T-helper 17 cell (primary cell): ENCODE measurements at places on chromosomes 11 and 22. TPM values are rescaled to one million over a fixed set of nuclear protein-coding genes. Genes with fewer than 3 reads are reported as not detected.

MUC2 gene
- total RNA-seq = not detected

SLC15A3 gene
- 11.2 TPM for total RNA-seq

ADAMTS15 gene
- not detected for total RNA-seq

UPK2 gene
- not detected for total RNA-seq

ADM gene
- 2.0 TPM for total RNA-seq

RBMXL2 gene
- not detected for total RNA-seq

ANO9 gene
- 165 TPM for total RNA-seq

PLEKHB1 gene
- 26.5 TPM for total RNA-seq

DNA sequence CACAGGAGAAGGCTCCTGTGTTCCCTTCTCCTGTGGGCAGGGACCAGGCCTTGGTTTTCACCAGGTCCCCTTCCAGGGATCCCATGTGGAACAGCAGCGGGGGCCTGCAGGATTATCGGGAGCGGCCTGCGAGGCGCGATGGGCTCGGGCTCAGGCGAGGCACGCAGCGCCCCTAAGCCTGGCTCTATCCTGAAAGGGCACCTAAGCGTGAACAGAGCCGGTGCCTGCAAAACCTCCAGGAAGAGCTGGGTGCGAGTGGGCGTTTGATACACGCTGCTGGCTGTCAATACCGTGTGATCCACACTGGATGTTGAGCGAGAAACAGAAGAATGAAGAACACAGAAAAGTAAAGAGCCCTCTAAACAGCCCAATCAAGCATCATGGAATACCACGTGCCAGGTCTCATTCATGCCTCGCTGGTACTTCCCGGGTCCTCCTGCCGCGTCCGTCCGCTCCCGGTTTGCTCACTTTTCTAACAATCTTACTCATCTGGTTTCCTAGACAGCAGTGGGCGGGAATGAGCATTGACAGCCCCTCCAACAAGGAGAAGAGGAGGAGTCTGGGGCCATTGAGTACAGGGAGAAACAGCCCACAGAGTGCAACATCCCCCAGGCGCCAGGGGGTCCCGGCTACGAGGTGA is 12.5 kb downstream of the OSBPL5 start:
- H3K4me3 ChIP-seq = no peak overlapping the region
- peaks cover 9% of the 10 kb centered on the region for H3K4me1 ChIP-seq
- peaks cover 5% of the 10 kb centered on the region for H3K27me3 ChIP-seq

DNA sequence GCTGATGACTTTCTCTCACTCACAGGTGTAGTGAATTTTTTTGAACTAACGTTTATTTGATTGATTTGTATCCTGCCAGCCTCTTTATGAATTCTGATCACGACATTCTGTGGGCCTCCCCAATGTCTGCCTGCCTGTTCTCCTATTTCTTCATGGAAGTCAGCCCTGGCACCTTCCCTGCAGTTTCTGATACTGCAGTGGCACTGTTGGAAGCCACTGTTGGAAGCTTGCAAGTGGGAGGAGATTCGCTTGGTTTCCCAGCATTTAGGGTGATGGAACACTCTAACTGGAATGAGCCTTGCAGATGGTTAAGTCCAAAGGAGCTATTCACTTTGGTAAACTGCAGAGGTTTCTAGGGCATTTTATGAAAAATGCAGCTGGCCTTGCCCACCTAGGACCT is 1.3 kb upstream of the THY1 start:
- peaks cover 65% of the 10 kb centered on the region for H3K27me3 ChIP-seq
- H3K4me1 ChIP-seq = peaks cover 27% of the 10 kb centered on the region
- H3K27ac ChIP-seq = no peak overlapping the region
- peak overlapping the region; percentile 78 for H3K4me3 ChIP-seq
- H3K36me3 ChIP-seq = peaks cover 3% of the 10 kb centered on the region

DNA sequence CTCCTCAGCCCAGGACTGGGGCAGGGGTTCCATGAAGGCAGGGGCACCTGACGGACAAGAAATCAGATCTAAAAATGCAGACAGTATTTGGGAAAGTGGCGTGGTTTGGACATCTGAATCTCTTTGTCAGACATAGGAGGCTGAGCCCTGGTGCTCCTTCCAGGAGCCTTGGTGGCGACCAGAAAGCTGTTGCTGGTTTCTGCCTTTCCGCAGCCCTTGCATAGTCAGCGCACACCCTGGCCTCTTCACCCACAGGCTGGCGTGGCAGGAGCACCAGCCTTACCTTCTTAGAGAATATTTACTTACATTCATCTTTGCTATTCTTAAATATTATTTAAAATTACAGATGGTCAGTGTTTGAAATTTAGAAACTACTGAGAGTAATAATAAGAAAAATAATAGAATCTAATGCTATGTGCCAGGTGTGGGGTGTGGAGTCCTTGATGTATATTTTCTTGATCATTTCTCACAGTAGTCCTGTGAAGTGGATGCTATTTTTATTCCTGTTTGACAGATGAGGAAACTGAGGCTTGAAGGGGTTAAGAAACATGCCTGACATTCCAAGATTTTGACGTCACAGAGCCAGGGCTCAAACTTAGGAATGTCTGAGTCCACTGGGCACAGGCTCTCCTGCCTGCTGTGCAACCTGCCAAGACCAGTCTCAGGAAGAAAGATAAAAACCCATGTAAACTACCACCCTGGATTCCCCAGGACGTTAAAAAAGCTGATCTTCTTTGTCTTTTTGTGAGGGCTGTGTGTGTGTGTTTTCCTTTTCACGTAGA is 51.6 kb downstream of the TBC1D22A start:
- no peak for DNase-seq
- no peak overlapping the region for H3K27ac ChIP-seq

- H3K27me3 ChIP-seq = peaks cover 27% of the 10 kb centered on the region
- no peak overlapping the region for H3K4me3 ChIP-seq
- no peaks in the 10 kb centered on the region for H3K4me1 ChIP-seq
These were observed 68.5 kb upstream of the SLC35C1 start for GRCh38 chr11:45736424-45736823.

DNA sequence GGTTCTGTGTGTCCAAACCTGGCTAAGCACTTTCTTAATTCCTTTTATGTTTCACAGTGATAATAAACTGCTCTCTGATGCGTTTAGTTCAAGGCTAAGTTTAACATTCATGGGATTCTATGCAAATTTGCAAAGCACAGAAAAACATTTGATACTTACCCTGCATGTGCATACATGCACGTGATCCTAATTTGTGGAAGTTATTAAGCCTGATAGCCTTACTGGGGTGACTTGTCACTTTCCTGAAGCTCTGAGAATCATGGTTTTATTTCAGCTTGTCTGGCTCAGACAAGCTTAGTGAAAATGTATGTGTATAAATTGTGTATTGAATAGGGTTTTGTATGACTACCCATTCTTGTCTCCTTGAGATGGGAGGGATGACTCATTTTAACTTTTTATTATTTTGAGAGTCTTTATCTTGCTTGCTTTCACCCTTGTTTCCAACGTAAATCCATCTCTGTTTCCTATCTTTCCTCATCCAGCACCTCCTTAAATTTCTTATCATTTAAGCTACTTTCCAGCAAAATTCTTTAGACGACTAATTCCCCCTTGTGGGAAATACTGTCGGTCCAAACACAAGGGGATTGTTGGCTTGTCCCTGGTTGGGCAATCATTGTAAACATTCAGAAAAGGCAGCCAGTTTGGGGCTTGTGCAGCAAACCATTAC is 167.1 kb downstream of the C11orf91 start:
- no peak overlapping the region for H3K27ac ChIP-seq
- no peak for DNase-seq
- peaks cover 48% of the 10 kb centered on the region for H3K27me3 ChIP-seq
- no peak overlapping the region for H3K4me3 ChIP-seq
- peaks cover 2% of the 10 kb centered on the region for H3K36me3 ChIP-seq

DNA sequence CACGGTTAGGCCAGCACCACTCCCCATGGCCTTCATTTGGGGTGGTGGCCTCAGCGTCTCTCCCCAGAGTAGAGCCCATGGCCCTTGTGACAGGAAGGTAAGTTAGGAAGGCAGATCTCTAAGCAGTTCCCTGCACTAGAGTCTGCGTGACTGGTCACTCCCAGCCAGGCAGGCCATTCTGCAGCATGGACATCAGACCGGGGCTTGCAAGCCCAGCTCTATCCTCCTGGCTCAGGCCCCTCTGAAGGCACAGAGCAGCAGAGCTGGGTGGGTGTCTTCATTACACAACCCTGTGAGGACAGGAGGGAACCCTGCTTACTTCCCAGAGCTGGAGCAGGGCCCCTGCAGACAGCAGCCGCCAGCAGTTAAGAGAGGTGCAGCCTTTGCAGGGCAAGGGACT is 77.3 kb downstream of the PIWIL3 start:
- no peaks in the 10 kb centered on the region for H3K4me1 ChIP-seq
- no peak for DNase-seq
- H3K27ac ChIP-seq = no peak overlapping the region
- H3K4me3 ChIP-seq = no peak overlapping the region

GRCh38 chr11:102237096-102237735 is 80.1 kb upstream of the BIRC3 start:
- H3K27ac ChIP-seq = no peak overlapping the region
- H3K4me1 ChIP-seq = peaks cover 2% of the 10 kb centered on the region
- H3K4me3 ChIP-seq = no peak overlapping the region
- peaks cover 43% of the 10 kb centered on the region for H3K27me3 ChIP-seq

DNA sequence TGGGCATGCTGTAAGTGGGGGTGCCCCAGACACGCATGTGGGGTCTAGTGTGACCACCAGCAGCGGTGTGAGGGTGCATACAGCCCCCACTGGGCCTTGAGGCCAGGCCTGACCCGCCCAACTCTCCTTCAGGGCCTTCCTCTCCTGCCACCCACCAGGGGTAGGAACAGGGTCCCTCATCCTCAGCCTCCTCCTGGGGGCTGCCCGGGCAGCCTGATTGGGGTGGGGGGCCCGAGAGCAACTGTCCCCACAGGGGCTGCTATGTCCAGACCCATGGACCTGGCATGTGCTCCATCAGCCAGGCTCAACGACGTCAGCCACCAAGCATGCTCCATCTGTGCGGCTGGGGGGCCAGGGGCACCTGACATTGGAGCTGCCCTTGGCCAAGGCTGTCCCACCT is 27.2 kb downstream of the RTN4R start:
- no peaks in the 10 kb centered on the region for H3K36me3 ChIP-seq
- peaks cover 29% of the 10 kb centered on the region for H3K4me1 ChIP-seq
- no peaks in the 10 kb centered on the region for H3K27me3 ChIP-seq
- H3K4me3 ChIP-seq = no peak overlapping the region
- no peak overlapping the region for H3K27ac ChIP-seq
- DNase-seq = no peak

GRCh38 chr11:119081682-119082260 is 2.9 kb upstream of the HMBS start:
- H3K27me3 ChIP-seq = no peaks in the 10 kb centered on the region
- peaks cover 8% of the 10 kb centered on the region for H3K4me1 ChIP-seq
- H3K27ac ChIP-seq = peak overlapping the region; percentile 41

DNA sequence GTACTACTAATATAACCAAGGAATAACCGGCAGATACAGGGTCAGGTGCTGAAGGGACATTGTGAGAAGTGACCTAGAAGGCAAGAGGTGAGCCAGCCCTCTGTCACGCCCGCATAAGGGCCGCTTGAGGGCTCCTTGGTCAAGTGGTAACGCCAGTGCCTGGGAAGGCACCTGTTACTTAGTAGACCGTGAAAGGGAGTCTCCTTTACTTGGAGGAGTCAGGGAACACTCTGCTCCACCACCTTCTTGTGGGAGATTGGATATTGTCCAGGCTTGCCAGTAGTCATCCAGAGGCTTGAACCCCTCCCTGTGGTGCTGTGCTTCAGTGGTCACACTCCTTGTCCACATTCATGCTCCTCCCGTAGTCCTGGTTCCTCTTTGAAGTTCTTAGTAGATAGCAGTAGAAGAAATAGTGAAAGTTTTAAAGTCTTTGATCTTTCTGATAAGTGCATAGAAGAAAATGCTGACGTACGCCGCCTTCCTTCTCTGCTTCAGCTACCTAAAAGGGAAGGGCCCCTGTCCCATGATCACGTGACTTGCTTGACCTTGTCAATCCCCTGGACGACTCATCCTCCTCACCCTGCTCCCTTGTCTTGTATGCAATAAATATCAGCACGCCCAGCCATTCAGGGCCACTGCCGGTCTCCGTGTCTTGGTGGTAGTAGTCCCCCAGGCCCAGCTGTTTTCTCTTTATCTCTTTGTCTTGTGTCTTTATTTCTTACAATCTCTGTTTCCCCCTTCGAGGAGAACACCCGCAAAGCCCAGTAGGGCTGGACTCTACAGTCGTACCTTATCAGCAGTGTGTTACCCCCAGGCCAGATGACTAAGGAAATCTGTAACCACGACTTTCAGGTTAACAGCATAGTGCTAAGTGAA is 6.1 kb downstream of the NUP50 start:
- peak overlapping the region; percentile 85 for H3K4me3 ChIP-seq
- peaks cover 13% of the 10 kb centered on the region for H3K36me3 ChIP-seq
- H3K27ac ChIP-seq = peak overlapping the region; percentile 98

DNA sequence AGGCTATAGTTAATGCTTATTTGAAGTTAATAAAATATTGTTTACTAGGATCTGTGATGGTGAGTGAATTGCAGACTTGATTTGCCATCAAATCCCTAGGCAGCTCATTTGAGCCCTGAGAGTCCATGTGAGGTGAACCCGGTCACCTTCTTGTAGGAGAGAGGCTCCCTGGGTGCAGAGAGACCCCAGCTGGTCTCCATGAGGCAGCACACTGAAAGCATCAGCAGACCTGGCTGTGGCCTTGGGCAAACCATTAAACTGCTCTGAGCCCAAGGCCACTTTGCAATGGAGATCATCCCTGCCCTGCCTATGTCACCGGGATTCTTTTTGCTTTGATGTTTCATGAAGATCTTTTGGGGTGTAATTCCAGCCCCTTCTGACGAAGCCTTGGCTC is 125.2 kb downstream of the MICAL2 start:
- peak overlapping the region; percentile 90 for H3K27ac ChIP-seq
- no peak for DNase-seq
- peaks cover 5% of the 10 kb centered on the region for H3K36me3 ChIP-seq
- H3K27me3 ChIP-seq = no peaks in the 10 kb centered on the region
- H3K4me1 ChIP-seq = peaks cover 30% of the 10 kb centered on the region

DNA sequence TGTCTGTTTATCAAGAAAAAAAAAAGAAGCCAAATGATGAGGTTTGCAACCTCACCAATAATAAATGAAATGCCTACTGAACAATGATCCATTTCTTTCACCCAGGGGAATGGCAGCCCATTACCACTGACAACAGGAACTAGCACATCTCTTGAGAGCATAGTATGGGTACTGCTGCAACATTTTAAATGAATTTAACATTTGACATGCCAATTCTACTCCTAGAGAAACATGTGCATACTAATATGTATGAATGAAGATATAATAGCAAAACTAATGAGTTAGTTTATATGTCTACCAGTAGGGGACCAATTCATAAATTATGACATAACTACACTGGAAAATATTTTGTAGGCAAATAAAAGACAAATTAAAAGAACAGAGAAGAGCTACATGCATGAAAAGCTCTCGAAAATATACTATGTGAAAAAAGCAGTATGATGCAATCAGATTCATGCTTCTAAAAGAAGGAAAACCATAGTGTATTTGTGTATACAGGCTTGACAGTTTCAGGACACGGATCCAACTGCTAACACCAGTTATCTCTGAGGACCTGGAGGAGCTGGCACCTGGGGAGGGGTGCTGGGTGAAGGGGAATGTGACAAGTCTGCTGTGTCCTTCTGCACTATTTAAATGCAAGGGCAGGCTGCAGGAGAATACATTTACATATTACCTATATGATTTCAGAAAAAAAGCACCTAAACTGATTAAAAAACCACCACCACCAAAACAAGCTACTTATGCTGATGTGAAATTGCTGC is 6.9 kb downstream of the SMCO4 start:
- H3K4me3 ChIP-seq = peak overlapping the region; percentile 33
- H3K27ac ChIP-seq = peak overlapping the region; percentile 39
- no peaks in the 10 kb centered on the region for H3K36me3 ChIP-seq
- H3K27me3 ChIP-seq = no peaks in the 10 kb centered on the region
- H3K4me1 ChIP-seq = peaks cover 50% of the 10 kb centered on the region
- no peak for DNase-seq
